Activated CD4-positive, alpha-beta T cell treated with anti-CD3 and anti-CD28 coated beads for 24 hours (primary cell): ENCODE measurements at places on chromosomes 2 and 18.

- no peak for DNase-seq
Observed at GRCh38 chr2:48292393-48292792, 237.6 kb upstream of the STON1 start.

- DNase-seq: no peak
Observed at GRCh38 chr2:190841707-190842505, 38.7 kb upstream of the GLS start.

DNA sequence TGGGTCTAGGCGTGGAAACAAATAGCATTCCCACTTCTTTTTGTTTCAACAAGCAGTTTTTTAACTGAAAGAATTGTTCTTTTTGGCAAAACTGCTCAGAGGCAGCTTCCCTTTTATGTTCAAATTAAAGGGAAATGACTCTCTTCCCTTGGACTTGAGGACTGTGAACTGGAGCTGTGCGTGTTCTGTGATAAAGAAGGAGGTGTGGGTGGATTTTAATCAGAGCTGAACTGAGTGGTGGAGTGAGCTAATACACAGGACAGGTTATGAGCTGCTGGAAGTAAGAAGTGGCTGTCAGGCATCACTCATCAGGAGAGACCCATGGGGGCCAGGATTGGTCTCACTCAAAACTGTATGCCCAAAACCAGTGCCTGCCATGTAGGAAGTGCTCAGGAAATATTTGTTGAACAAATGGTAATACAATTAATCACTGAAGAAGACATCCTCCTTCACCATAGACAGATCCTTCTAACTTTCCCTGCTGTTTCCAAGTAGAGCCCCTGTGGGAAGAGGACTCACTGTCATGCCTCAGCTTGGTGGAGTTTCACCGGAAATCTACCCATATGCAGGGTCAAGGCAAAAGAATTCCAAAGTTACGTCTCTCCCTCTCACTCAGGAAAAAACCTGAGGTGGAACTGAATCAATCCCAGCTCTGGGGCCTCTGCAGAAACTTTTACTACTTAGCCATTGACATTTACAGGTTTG is 55.9 kb downstream of the FEZ2 start:
- DNase-seq: no peak

DNA sequence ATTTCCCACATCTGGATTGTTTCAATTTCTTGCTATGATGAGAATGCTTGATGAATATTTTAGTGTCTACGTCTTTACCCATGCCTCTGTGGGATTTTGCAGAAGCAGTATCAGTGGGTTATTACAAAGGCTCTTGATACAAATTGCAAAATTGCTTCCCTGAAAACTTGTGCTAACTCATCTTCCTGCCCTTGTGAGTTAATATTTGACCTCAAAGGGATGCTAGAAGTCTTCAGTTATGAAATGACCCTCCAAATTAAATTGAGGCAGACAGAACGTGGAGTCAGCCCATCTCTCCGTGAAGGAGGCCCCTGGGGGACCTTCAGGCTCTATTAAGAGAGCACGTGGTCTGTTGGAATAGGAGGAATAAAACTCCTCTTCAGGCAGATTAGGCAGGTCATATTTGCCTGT is 239.2 kb upstream of the HS6ST1 start:
- DNase-seq: no peak

GRCh38 chr2:27369471-27370025 is 590 bp downstream of the EIF2B4 start:
- no peak for DNase-seq

- DNase-seq: no peak
Observed at GRCh38 chr2:86790676-86791572, at the start of gene CD8A. CD8A (minus strand) TSS chr2:86790913; CDS start chr2:86790825, 88 bp downstream.

- DNase-seq: no peak
Observed at GRCh38 chr18:48540251-48541025, 1.6 kb downstream of the CTIF start.

DNA sequence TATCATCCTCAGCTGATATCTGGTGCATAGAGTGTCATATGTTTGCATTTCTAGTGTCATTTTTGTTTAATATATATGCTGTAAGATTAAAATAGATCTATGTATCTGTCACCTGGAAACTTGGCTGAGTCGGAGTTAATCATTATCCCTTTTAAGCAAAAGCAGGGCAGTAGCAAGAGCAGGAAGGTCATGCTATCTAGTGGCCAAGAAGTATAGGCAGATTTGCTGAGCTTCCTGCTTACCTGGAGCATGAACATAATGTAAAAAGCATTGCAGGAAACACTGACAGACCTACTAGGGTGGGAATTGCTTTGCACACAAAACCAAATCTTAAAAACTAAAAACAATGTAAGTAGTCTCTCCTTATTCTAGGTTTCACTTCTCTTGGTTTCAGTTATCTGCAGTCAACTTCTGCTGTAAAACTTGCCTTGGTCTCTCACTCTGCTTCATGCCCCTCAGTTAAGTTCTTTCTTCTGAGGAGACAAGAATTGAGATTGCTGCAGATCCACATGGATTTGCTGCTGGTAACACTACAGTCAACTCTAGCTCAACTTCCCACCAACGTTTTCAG is 295.3 kb downstream of the CDH7 start:
- no peak for DNase-seq

GRCh38 chr2:106038601-106039375 is 155.3 kb downstream of the UXS1 start:
- no peak for DNase-seq

- no peak for DNase-seq
Observed at GRCh38 chr2:216170076-216170763, 61.1 kb downstream of the XRCC5 start.

DNA sequence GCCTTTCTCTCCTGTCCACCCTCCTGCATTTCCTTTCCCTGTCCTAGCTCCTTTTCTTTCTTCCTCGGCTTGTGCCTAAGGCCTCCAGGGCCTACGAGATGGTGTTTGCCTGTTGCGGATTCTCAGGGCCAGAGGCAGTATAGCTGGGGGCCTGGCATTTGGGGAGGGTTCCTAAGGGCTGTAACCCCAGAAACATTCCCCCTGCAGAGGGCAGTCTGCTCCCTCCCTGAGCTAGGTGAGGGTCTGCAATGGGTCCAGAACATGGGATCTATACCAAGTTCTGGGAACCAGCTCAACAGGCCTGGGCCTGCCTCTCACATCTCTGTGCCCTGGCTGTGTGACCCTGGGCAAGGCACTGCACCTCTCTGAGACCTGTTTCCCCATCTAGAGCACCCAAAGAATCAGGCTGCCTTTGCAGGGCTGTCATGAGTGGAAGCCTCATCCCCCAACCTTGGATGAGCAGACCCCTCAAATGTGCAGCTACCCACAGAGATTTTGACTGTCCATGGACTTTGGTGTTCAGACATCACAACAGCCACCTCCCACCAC is 97.5 kb downstream of the GLI2 start:
- DNase-seq: no peak

DNA sequence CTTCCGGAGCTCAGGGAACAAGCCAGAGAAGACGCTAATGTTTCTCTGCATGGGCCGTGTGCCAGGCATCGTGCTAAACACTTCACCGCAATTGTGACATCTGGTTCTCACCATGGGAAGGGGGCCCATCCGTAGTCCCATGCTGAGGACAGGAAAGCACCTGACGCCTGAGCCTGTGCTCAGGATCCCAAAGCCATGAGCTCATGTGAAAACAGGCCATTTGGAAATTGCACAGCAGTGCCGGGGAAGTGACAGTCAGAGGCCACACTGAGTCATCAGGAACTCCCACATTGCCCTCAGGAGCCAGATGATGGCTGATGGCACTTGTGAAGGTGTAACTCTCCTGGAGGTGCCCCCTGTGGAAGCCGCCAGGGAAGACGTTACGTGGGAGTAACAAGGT is 141.0 kb downstream of the INHBB start:
- DNase-seq: no peak

DNA sequence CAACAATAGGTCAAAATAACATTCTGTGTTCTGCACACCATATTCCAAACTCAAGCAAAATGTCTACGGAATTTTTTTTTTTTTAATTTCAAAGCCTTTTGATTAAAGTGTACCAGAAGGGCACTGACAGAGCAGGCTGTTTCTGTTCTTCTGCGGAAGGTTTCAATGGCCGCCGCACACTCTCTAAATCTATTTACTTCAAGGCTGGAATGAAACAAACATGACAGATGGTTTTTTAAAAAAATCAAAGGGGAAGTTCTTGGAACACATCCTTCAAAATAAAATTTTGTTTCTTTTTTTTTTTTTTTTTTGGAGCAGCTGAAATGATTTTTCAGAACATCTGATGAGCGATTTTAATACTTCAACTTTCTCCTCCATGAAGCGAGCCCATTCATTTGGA is 259.1 kb downstream of the TXNL1 start:
- DNase-seq: no peak

- no peak for DNase-seq
Observed at GRCh38 chr2:232872826-232873225, 2.8 kb downstream of the SNORC start.

DNA sequence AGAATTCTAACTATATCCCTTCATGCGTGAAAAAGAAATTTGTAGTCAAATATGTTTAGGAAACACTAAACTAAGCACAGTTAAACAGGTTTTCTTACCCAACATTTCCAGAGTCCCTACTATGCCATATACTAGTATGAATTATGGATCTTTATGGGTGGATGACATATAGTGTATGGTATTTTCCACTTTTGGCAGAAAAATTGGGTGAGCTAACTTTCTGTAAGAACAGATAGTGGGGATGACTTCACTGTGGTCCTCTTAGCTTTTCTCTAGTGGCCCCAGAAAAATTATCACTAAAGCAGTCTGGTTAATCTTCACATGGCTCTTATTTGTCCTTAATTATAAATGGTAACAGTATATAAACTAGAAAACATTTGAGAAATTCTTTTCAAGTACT is 240.0 kb upstream of the GULP1 start:
- no peak for DNase-seq

DNA sequence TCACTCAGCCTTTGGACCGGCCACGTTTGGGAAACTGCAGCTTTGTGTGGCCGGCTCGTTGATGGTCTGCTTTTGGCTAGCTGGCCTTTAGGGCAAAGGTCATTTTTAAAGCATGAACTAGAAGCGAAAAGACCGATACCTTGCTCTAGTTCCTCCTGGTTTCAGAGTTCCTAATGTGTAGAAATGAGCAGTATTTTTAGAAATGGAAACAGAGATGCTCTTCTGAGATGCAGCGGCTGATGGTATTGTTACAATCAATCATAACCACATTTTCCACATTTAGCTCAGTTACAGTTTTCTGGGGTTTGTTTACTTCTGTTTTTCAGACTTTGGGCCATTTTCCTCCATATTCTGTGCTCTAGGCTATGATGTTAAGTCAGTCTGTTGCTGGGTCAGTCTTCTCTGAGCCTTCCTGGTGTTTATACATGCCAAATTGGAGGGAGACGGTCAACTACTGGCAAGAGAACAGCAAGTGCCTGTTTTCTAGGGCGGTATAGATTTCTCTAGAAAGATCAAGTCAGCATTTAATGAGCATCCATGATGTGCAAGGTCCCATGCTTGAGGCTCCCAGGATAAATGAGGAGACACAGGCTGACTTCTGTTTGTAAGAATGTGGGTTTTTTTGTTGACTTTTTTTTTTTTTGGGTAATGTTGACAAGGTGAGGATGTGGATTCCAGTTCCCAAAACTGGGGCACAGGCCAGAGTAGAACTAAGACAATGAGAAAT is 28.0 kb downstream of the RNF144A start:
- DNase-seq: no peak

DNA sequence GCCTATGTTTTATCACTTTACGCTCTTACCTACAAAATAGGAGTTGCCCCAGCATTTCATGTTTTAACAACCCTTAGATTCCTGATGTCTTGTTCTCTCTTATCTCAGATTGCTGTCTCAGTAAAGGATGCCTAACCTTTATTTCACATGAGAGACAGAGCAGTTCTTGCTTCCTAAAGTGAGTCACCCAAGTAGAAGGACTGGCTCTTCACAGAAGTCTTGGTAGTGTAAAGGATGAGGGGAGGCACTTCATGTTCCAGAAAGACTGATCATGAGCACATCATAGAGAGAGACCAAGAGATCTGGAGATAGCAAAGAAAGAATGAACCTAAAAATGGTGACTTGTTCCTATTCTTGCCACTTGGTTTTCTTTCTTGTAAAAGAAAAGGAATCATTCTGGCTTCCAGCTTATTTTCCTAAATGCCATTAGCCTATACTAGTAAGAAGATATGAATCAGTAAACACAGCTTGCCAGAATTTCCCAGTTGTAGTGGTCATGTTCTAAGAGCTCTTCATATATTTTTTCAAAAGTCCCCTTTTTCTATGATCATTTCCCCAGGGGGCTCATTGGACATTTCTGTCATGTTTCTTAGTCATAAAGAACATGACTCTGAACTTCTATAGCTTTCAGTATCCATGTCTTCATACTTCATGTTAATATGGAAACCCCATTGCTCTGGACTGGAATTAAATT is 54.9 kb downstream of the MAPRE2 start:
- DNase-seq: no peak

- no peak for DNase-seq
Observed at GRCh38 chr2:72895759-72896281, 8.6 kb downstream of the SPR start.

GRCh38 chr2:32357318-32358110 is 691 bp downstream of the BIRC6 start:
- DNase-seq: peak; percentile 17

GRCh38 chr18:28823506-28824182 is 646.7 kb upstream of the CDH2 start:
- DNase-seq: no peak

GRCh38 chr2:230335461-230335863 is 8.5 kb downstream of the SP140L start:
- DNase-seq: no peak
